ENCODE measurements at places on chromosomes 5 and 9.

GRCh38 chr5:106637275-106637674, 1033.5 kb downstream of the EFNA5 start:
- DNase-seq = no peak

GRCh38 chr5:67291066-67291465, 94.5 kb upstream of the CD180 start:
- no peak for DNase-seq

- no peak for DNase-seq
Observed at GRCh38 chr5:114325541-114325940, 36.3 kb upstream of the KCNN2 start.

DNA sequence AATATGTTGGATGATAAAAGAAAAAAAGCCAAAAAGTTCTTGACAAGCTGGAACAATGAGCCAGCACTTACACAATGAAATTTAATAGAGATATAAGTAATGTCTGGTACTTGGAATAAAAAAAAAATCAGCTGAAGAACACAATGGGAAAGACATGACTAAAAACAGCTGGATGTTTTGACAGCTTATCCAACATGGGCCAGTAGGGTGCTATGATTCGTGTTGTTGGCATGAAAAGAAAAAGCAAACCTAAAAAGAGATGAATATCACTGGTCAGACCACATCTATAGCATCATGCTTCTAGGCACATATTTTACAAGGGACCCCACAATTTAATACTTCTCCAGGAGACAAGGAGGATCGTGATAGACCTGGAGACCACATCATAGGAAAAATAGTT, 175.3 kb downstream of the ARL15 start:
- no peak for DNase-seq
